ENCODE measurements at places on chromosomes 16 and 17. TPM values are rescaled to one million over a fixed set of nuclear protein-coding genes. Genes with fewer than 3 reads are reported as not detected.

The CMTM4 gene
- 2.0 TPM for total RNA-seq

DNA sequence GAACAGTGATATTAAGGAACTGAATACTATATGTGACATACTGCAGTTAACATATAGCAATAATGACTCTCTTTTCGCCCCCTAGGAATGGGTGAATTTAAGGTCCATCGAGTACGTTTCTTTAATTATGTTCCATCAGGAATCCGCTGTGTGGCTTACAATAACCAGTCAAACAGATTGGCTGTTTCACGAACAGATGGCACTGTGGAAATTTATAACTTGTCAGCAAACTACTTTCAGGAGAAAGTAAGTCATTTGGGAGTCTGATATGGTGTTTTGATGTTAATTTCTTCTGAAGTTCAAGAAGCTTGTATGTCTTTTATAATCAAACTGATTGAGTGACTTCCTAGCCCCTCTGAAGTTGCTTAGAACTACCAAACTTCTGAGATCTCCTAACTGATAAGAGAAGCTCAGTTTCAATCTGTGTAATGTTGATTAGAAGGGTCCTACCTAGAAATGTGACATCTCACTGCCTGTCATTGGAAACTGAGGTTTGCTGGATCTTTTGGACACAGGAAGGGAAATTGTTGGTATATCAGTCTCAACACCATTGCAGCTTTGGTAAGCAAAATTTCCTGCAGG is 1.0 kb downstream of the UTP4 start:
- H3K27me3 ChIP-seq = no peaks in the 10 kb centered on the region
- peak overlapping the region; percentile 80 for H3K4me3 ChIP-seq
- H3K36me3 ChIP-seq = peaks cover 5% of the 10 kb centered on the region
- H3K4me1 ChIP-seq = peaks cover 20% of the 10 kb centered on the region
- DNase-seq = no peak
- H3K27ac ChIP-seq = no peak overlapping the region

The TBX4 gene
- total RNA-seq = not detected

GRCh38 chr17:74816905-74817620 is 40.9 kb upstream of the NAT9 start:
- no peaks in the 10 kb centered on the region for H3K4me1 ChIP-seq
- no peaks in the 10 kb centered on the region for H3K27me3 ChIP-seq
- H3K27ac ChIP-seq = no peak overlapping the region
- no peak overlapping the region for H3K4me3 ChIP-seq
- peaks cover 11% of the 10 kb centered on the region for H3K36me3 ChIP-seq
- DNase-seq = no peak

GRCh38 chr17:67544364-67544955 is 167.4 kb downstream of the PITPNC1 start:
- no peaks in the 10 kb centered on the region for H3K4me1 ChIP-seq
- H3K4me3 ChIP-seq = no peak overlapping the region
- peaks cover 4% of the 10 kb centered on the region for H3K36me3 ChIP-seq
- no peak for DNase-seq

DNA sequence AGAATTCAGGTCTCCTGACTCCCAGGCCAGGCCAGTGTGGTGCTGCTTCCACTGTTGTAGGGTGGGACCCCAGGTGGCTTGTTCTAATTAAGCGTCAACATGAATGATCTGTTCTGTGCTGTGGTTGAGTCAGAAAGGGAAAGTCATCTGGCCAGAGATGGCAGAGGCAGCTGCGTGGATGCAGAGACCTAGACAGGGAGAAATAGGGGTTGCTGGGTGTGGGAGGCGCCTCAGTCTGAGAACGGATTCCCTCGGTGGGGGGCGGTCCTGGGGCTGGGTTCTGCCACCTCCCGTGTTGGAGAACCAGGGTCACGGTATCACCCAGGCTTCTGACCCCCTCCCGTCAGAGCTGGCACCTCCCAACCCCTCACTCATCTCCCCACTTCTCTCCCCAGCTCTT is 5.6 kb downstream of the FBRS start:
- peaks cover 30% of the 10 kb centered on the region for H3K36me3 ChIP-seq
- no peaks in the 10 kb centered on the region for H3K27me3 ChIP-seq
- no peak overlapping the region for H3K27ac ChIP-seq
- DNase-seq = no peak
- no peak overlapping the region for H3K4me3 ChIP-seq

The CYLD gene
- total RNA-seq = 364 TPM

- H3K4me3 ChIP-seq = no peak overlapping the region
- DNase-seq = no peak
- H3K27me3 ChIP-seq = no peaks in the 10 kb centered on the region
- H3K4me1 ChIP-seq = no peaks in the 10 kb centered on the region
These were observed 66.9 kb downstream of the PLXDC1 start for GRCh38 chr17:39084558-39084957.

- no peak overlapping the region for H3K27ac ChIP-seq
- no peaks in the 10 kb centered on the region for H3K36me3 ChIP-seq
- H3K27me3 ChIP-seq = no peaks in the 10 kb centered on the region
These were observed 374.5 kb upstream of the RBFOX1 start for GRCh38 chr16:6958184-6958583.

DNA sequence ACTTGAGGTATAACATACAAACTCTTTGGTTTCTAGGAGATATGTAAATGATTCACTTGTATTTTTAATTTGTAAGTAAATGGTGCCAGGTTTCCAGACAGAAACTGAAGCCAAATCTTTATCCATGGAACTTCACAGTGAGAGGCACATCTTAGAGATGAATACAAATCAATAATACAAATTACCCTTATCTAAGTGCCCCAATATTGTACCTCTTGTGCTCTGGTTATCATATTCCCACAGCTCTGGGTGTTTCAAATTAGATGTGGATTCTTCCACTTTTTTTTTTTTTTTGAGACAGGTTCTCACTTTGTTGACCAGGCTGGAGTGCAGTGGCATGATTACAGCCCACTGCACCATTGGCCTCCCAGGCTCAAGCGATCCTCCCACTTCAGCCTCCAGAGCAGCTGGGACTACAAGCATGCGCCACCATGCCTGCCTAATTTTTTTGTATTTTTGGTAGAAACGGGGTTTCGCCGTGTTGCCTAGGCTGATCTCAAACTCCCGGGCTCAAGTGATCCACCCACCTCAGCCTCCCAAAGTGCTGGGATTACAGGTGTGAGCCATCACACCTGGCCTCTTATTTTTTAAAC is 38.0 kb upstream of the DHX40 start:
- peaks cover 3% of the 10 kb centered on the region for H3K27me3 ChIP-seq
- no peak for DNase-seq
- H3K36me3 ChIP-seq = no peaks in the 10 kb centered on the region
- H3K4me3 ChIP-seq = no peak overlapping the region

Measured in T-cell (primary cell).